ENCODE measurements at places on chromosomes 3 and 15.

DNA sequence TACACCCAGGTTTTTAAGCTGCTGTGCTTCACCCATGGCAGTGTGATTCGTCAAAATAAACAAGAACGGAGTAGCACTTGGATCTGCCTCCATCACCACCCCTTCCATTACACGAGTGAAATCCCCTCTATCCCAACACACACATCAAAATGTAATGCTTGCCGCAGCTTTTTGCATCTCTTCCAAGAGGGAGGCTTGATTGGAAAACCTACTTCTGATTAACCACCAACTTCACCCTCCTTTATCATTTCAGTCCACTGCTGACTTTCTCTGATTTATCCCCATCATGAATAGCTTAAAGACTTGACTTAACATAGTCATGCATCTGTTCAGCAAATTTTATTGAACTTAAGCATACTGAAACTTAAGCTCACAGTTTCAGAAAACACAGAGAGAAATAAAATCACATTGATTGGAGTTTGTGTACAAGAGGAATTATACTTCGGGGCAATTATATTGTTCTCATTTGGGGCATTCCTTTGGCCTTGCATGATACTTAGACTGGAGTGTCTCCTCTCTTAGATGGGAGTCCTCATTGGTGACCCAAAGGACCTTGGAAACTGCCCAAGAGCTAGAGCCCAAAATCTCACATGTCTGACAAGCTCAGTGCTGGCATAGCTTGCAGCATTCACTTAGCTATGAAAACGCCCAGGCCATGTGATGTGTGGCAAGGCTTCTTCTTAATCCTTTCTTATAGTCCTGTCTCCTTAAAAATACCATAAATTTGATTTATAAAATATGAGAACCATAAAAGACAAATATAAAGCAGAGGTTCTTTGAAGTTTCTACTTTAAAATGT lies 124.3 kb upstream of the UMPS start:
- DNase-seq: peak; percentile 12

- DNase-seq: no peak
Observed at GRCh38 chr15:76533060-76533820, 196.7 kb downstream of the ISL2 start.

DNA sequence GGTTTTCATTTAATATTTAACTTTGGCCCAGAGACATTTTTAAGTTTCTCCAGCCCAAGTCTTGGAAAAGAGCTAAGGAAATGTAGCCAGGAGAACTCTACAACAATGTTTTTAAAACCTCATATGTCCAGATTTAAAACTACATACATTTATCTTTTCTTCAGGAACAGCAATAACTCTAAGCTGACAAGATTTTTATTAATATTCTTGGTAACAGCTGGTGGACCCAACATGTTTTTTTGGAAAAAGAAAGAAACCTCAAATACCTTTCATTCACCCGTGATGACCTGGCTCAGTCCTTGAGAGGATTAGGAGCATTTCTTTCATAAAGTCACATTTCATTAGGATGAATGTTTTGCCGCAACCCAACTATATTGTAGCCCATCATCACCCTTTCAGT lies 50.4 kb upstream of the CMSS1 start:
- DNase-seq: no peak

GRCh38 chr15:28977377-28978010 lies 91.7 kb downstream of the APBA2 start:
- peak; percentile 93 for DNase-seq

GRCh38 chr3:169077394-169077906 lies 586.1 kb downstream of the MECOM start:
- DNase-seq: no peak

GRCh38 chr3:179526989-179527391 lies 35.7 kb upstream of the ACTL6A start:
- peak; percentile 38 for DNase-seq

- no peak for DNase-seq
Observed at GRCh38 chr3:113436809-113437208, 4.5 kb downstream of the CFAP44 start.

DNA sequence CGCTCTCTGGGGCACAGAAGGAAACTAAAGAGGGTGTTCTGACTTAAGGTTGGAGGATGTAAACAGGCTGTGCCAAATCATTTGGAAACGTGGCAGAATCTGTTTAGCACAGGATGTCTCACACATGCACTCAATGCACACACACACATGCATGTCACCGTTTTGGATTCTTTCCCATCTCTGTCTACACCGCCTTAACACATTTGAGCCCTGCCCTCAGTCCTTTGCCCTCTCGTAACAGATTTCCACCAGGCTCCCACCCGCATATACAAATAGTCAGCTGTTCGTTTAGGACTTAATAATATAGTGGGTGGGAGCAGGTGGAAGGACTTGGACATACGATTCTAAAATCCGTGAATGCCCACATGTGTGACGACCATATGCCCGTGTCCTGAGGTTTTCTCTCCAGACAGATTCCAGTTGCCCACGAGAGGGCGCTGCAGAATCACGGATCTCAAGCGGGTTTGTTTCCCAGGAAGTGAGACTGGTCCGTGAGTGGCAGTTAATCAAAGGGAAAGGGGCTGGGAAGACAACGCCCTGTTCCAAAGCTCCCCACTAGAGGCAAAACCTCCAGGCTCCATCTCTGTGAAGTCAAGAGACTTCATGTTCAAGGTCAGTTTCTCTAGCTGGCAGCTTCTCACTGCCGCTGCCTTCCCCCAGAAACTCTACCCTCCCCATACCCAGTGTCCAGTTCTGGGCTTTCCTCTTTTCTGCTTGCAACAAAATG lies 44.5 kb downstream of the NOX5 start:
- peak; percentile 92 for DNase-seq

DNA sequence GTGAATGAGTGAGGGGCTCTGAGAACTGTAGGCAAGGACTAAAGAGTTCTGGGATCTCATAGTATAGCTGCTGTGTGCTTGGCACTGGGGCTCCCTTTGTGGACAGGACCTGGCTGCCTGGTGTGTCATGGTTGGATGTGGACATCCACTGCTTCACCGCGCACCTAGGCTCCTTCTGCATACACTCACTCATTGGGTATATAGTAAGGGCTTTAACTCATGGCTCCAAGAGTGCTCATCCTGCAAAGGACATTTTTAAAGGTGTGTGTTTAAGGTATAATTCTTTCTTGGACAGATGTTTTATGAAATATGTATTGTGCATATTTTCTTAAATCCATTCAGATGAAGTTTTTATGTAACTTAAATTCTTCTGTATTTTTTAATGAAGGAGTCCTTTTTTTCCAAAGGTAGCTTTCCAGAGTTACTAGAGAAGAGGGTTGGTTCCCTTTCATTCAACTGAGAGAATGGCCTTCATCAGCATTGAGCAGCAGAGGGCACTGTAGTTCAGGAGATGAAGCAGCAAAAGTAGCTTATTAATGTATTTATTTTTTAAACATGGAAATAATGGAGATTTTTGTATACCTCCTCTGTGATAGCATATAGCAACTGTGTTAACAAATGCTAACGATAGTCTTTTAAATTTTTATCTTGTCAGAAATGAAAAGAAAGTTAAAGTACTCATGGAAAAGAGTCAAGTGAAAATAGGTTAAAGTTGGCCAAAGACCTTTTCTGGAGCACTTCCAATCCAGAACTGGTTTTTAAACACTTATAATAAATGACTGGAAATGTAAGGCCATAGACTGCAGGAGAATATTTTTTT lies 25.2 kb downstream of the OXNAD1 start:
- peak; percentile 80 for DNase-seq

DNA sequence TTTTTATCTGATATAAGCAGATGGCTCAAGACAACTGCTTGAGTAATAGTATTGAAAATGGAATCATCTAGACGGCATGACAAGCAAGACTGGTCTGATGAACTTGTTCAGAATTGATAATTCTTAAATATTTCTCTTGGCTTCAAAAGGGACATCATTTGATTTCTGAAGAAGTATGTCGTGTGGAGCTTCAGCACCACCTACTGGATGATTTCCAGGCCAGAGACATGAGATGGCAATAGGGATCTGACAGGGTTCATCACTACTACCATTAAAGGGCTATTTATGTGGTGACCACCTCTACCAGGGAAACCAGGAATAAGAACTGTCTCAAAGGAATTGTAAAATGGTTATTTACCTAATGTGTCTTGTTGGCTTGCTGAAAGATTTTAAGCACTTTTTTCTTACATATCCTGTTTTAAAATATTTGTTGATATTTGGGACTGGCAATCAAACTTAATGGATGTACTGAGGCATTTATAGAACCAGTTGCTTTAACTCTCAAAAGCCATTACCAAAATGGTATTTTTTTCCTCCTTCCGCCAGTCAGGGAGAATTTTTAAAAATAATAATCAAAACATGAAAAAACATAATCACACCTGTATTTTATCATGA lies 99.5 kb upstream of the FAM98B start:
- DNase-seq: peak; percentile 87

- no peak for DNase-seq
Observed at GRCh38 chr3:68306571-68306970, 625.8 kb downstream of the TAFA4 start.

DNA sequence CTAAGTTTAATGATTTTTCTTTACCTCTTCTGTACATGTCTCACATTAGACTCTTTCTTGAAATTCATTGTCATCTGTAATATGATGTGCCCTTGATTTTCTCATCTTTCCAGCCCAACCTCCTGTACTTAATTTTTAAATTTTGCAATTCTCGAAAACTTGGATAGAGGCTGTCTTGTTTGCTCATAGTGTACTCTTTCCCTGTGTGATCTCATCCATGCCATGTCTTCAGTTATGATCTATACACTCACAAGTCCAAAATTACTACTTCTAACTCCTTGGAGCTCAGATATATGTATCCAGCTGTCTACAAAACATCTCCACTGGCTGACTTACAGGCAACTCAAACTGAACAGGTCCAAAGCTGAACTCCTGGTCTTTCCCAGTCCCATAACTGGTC lies 42.2 kb downstream of the CD200 start:
- DNase-seq: no peak

DNA sequence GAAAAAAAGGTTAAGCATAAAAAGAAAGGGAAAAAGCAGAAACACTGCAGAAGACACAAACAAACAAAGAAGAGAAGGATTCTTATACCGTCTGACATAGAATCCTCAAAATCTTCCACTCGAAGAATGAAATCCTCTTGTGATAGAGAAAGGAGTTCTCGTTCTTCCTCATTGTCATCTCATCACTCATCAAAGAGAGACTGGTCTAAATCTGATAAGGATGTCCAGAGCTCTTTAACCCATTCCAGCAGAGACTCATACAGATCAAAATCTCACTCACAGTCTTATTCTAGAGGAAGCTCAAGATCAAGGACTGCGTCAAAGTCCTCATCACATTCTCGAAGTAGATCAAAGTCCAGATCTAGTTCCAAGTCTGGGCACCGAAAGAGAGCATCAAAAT lies 16.5 kb upstream of the ZBTB47 start:
- no peak for DNase-seq

DNA sequence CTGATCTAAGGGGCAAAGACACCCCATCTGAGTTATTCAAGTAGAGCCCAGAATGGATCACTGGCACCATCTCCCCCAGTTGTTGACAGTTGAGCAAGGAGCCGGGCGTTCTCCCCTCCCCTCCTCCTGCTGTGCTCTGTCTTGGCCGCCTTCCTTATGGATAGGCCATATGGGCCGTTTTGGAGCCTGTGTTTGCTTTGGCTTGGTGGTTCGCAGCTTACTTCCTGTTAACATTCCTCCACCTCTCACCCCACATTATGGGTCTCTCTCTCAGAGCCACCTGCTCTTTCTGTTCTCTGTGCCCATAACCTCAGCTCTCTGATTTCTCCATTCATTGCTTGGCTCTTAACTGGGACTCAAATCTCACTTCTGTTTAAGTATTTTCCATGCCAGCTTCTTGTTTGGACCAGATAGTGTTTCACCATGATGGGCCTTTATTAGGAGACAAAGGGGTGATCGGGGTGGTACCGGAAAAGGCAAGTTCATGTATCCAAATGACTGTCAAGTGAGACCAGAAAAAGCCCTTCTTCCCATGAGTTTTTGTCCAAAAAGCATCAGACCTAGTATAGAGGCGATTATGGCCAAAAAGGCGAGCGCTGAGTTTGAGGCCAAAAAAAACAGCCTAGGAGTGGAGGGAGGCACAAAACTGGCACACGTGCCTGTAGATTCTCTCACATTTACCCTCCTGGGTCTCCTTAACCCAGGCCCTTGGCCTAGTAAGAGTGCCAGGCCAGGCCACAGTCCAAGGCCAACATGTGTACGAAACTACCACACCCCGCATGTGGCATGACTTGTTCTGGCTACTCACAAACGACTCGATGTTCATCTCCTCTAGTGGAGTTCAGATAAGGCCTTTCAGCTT lies 62.6 kb downstream of the DUT start:
- no peak for DNase-seq

DNA sequence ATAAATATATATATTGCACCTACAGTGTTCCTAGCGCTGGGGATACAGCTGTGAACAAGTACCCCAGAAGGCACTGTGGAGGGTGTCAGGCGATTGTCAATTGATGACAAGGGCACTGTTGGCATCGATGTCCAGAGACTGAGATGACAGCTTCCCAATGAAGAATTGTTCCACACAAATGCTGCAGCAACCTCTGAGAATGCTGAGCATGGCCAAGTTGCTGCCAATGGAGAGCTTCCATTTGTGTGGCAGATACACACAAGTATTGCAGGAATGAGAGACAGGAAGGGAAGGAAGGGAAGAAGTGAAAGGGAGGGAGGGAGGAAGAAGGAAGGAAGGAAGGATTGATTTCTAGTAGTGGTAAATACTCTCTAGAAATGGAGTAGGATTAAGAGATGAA lies 21.9 kb downstream of the LRTM1 start:
- no peak for DNase-seq

- no peak for DNase-seq
Observed at GRCh38 chr3:4351872-4352271, 48.7 kb downstream of the SETMAR start.

DNA sequence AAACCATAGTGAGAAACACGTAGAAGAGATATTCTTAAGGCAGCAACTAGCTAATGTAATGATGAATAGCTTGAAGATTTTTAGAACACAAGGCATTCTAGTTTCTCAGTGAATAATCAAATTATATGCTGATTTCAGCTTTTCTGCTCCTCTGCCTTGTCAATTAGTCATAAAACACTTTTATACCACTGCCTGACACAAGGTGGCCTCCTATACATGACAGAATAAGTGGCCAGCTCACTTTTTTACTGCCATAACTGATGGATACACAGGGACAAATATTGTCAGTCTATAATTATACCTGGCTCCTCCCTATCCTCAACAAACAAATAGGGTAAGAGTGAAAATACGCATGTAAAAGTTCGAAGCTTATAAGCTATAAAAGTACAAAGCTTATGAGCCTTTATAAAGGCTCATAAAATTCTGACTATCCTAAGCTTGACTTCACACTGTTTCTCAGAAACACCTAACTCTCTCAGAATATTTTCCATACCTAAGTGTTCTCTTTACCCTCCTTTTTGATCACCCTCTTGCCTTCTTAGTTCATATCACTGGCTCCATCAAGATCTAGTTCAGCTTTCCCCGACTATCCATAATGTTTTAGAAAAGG lies 81.6 kb downstream of the HERC1 start:
- DNase-seq: peak; percentile 72

- no peak for DNase-seq
Observed at GRCh38 chr15:83225449-83225848, 17.8 kb upstream of the HDGFL3 start.
